ELR (cell line): ENCODE measurements at places on chromosomes 4 and X.

- DNase-seq, result no peak
Measured at GRCh38 chr4:21209860-21210259, 509.6 kb downstream of the PACRGL start.

GRCh38 chr4:182418054-182418734 lies 175.0 kb downstream of the TENM3 start:
- no peak for DNase-seq

DNA sequence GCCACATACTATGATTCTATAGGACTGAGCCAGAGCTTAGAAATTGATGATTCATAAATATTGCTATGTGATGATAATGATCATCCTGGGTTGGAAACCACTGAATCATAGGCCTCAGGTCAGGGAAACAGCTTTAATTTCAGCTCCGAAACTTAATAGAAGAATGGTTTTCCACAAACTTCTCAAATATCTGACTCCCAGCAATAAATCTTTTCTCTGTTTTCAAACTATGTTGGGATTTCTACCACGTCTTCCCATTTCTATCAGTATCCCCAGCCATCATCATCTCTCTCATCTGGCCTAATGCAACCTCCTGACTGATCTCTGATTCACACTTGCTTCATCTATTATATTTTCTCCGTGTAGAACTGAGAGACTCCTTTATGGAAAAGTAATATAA lies 521.8 kb upstream of the AGA start:
- peak; percentile 92 for DNase-seq

- no peak for DNase-seq
Measured at GRCh38 chr4:88567591-88567990, 24.7 kb upstream of the HERC3 start.

- DNase-seq, result no peak
Measured at GRCh38 chrX:68757331-68757730, 71.5 kb upstream of the EFNB1 start.

DNA sequence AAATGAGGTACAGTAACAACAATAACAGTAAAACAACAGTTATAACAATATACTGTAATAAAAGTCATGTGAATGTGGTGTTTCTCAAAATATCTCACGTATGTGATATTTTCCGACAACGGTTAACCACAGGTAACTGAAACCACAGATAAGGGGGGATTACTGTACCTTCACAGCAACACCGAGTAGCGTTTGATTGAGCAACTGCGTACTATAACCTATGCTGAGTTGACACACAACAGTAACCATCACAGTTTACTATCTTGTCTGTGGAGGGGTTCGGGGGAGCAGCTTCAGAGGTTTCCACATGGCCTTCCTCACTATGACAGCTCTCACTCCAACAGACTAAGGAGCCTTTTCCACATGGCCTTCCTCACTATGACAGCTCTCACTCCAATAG lies 13.4 kb downstream of the RBMX2 start:
- no peak for DNase-seq

DNA sequence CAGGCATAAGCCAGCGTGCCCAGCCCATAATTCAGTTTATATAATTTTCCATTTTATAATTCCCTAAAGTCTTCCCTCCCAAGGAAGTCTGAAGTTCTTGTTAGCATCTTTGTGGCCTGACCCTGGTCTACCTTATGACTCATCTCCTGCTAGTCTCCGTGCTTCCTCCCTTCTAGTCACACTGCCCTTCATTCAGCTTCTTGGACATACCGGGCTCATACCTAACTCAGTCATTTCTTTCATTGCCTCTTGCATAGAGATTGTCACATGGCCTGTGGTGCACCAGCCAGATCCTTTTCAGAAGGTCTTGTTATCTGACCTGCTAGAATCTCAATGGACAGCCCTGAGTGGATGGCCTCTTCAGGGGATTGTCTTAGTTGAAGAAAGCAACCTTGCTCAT lies 22.8 kb upstream of the MAML3 start:
- peak; percentile 80 for DNase-seq

- peak; percentile 35 for DNase-seq
Measured at GRCh38 chr4:54100595-54101189, 729 bp downstream of the GSX2 start.

DNA sequence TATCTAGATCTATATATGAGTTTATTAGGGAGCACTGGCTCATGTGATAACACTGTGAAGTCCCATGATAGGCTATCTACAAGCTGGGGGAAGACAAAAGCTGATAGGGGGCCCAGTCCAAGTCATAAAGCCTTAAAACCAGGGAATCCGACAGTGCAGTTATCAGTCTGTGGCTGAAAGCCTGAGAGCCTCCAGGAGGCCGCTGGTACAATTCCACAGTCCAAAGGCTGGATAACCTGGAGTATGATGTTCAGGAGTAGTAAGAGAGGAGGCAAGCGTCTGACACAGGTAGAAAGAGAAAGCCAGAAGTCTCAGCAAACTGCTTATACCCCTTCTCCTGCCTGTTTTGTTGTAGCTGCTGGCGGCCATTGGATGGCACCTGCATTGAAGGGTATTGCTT lies 177.6 kb upstream of the SPRY1 start:
- no peak for DNase-seq

DNA sequence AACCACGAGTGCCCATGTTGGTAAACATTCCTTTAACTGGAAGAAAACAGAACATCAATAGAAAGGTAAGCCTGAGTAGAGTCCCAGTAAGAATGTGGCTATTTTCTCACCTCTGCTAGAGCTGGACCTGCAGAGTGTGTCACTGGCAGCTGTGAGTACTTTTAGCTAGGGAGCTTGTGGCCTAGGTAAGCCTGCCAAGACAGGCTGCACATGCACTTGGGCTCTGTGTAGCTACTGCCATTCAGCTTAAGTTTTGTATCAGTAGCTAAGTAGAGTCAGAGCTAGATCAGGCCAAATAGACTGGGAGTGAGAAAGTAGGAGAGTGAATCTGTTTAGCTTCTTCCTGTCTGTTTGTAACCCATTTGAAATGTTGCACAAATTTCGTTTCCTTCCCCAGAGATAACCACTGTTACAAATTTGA lies 35.3 kb downstream of the RBPJ start:
- peak; percentile 31 for DNase-seq

DNA sequence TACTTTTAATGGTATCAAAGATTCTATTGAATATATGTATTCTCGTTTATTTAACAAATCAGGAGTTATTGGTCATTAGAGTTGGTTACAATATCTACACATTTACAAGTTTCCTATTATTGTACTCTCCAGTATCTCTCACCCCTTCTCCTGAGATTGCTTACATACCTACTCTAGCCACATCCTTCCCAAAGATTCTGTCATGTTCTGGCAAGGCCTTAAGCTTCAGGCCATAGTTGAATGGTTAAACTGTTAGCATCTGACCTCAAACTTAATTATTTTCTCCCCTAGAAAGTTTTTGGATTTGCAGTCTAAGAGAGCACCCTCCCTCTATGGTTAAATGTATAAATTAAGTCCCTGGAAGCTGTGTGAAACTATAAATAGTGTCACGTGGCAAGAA lies 784.2 kb downstream of the GLUD2 start:
- no peak for DNase-seq

DNA sequence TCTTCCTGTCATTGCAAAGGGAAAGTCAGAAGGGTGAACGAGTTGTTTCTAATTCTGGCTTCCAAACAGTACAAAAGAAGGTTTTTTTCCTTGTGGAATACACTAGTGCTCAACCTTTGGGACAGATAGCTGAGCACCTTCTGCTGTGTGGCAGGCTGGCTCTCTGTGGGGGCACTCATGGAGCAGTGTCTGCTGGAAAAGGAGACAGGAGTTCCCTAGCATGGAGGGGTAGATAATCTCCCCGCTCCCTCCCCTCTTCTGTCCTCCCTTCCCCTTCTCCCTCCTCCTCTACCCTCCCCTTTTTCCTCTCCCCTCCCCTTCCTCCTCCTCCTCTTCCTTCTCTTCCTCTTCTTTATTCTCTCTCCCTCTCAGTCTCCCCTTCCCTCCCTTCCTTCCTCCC lies 62.4 kb upstream of the MTM1 start:
- DNase-seq, result no peak

DNA sequence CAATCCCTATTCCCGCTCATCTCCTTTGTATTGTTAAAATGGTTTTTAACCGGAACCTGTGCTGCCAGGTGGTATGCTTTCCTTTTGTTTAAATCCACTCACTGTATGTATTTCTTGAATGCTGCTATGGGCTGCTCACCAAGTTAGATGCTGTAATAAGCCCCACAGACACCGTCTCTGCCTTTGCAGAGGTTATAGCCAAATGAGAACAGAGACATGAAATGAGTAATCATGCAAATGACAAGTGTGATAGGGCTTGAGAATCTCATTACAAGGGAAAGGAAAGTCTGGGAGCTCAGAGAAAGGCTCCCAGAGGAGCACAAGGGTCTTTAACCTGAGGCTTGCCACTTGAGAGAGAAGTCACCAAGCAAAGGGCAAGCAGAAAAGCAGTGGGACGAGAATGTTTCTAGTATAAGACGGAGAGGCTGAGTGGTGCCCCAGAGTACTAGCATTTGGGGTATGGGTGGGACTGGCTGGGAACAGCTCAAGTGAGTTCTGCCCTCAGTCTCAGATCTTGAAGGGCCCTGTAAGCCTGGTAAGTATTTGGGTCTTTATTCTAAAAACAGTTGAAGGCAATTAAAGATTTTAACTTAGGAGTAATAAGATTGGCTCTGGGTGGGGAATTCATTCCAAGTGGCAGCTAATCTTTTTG lies 110.8 kb upstream of the H2AZ1 start:
- no peak for DNase-seq

DNA sequence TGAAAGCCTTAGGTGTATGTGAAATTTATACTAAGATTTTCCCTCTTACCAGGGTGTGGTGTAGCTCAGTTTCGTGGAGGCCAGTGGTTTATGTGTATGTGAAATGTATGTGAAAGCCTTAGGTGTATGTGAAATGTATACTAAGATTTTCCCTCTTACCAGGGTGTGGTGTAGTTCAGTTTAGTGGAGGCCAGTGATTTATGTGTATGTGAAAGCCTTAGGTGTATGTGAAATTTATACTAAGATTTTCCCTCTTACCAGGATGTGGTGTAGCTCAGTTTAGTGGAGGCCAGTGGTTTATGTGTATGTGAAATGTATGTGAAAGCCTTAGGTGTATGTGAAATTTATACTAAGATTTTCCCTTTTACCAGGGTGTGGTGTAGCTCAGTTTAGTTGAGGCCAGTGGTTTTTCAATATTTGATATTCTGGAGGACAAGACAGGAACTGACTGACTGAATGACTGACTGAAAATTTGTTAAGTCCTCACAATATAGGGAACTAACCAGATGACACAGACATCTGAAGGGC lies 143.7 kb downstream of the NEXMIF start:
- DNase-seq, result no peak

- peak; percentile 78 for DNase-seq
Measured at GRCh38 chr4:110516106-110516922, 40.4 kb downstream of the ENPEP start.

GRCh38 chr4:118284169-118284568 lies 68.6 kb downstream of the PRSS12 start:
- no peak for DNase-seq

DNA sequence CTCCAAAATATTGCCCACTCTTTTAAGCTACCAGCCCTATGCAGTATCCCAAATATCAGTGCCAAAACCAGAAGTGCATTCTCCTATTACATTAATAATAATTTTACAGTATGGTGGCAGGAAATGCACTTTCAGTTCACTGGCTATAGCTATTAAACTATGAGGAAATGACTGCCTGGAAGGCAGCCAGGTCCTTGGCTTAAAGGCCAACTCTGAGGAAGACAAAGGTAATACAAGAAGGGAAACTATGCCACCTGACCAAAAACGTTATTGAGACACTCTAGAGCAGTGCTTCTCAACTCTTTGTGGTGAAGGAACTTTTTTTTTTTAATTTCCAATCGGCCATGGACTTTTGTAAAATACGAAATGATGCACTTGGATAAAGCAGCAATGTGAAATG lies 133.6 kb upstream of the VAMP7 start:
- DNase-seq, result no peak

DNA sequence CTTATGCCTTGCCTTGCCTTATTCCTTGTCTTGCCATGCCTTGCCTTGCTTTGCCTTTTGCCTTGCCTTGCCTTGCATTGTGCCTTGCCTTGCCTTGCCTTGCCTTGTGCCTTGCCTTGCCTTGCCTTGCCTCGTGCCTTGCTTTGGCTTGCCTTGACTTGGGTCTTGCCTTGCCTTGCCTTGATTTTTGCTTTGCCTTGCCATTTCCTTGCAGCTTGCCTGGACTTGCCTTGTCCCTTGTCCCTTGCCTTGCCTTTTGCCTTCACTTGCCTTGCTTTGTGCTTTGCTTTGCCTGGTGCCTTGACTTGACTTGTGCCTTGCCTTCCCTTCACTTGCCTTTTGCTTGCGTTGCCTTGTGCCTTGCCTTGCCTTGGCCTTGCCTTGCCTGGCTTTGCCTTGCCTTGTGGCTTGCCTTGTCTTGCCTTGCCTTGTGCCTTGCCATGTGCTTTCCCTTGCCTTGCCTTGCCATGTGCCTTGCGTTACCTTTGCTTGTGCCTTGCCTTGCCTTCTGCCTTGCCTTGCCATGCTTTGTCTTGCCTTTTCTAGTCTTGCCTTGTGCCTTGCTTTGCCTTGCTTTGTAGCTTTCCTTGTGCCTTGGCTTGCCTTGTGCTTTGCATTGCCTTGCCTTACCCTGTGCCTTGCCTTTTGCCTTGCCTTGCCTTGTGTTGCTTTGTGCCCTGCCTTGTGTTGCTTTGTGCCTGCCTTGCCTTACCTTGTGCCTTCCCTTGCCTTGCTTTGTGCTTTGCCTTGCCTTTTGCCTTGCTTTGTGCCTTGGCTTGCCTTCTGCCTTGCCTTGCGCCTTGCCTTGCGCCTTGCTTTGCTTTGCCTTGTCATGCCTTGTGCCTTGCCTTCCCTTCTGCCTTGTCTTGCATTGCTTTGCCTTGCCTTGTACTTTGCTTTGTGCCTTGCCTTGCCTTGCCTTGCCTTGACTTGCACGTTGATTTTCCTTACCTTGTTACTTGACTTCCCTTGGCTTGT lies 92.8 kb downstream of the TAB3 start:
- no peak for DNase-seq

DNA sequence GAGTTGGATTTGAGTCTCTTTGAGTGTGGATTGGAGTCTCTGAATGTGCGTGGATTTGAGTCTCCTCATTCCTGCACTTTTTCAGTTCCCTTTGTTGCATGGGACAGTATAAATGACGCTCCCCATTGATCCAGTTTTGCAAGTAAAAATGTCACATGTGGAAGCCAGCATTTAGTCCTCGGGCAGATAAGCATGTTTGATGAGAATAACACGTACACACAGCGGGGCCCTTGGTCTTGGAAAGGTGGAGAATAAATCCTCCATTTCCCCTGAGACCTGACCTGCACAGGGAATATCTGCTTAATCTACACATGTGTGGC lies 8.1 kb downstream of the P2RY8 start:
- DNase-seq, result no peak

DNA sequence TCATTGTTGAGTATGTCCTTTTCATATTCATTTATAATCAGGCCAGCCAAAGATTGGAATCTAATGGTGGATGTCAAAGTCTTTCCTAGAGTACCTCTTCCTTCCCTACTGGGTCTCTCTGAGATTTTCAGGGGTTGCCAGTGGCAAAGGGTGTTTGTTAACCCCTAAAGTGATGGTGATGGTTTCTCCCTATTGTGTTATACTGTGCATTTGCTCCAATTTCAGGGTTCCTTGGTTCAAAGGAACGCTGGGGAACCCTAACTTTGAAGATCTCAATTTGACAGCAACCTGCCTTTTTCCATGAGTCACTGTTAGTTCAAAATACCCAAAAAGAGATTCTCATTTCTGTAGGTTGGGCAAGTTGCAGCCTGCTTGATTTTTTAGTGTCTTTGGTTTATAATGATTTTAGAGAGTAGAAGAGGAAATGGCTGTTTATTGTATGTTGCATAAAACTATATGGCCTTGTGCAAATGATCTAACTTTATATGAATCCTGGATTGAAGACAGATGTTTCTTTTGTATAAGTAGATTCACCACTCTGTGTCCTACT lies 23.0 kb downstream of the GAB1 start:
- no peak for DNase-seq
